ENCODE measurements at places on chromosomes 3 and 15.

GRCh38 chr15:101126618-101127505 lies 125.0 kb downstream of the CHSY1 start:
- no peak for DNase-seq

DNA sequence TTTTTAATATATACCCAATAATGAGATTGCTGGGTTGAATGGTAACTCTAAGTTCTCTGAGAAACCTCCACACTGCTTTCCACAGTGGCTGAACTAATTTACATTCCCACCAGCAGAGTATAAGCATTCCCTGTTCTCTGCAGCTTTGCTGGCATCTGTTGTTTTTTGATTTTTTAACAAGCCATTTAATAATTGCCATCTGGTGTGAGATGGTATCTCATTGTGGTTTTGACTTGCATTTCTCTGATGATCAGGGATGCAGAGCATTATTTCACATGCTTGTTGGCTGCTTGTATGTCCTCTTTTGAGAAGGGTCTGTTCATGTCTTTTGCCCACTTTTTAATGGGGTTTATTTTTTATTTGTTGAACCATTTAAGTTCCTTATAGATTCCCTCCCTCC lies 75.0 kb upstream of the EPHB3 start:
- DNase-seq = no peak

GRCh38 chr3:101676765-101677435 lies at the start of gene ZBTB11:
Gene ZBTB11, minus strand, starts transcription at chr3:101677132. Its CDS starts 218 bp downstream, at chr3:101676914.
- DNase-seq = peak; percentile 99

GRCh38 chr3:30750967-30751366 lies 143.5 kb downstream of the GADL1 start:
- no peak for DNase-seq

DNA sequence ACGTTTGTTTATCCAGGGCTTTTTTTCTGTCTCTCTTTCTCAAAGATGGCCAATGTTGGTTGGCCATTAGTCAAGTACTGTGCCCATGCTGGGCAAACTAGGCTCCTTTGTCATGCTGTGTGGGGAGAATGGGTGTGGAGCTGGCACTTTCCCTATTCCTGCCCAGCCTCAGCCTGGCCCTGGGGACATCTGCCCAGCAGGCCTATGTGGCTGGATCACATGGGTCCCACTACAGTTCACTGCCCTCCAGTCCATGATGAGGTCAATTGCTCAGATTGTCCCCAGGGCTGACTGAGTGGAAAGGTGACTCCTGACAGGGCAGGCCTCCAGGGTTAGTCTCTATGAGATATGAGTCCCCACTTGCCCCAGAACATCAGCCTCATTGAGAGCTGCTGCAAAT lies 54.4 kb upstream of the HERC1 start:
- DNase-seq = no peak

- DNase-seq = no peak
Measured at GRCh38 chr3:8020047-8020841, 481.4 kb upstream of the LMCD1 start.

DNA sequence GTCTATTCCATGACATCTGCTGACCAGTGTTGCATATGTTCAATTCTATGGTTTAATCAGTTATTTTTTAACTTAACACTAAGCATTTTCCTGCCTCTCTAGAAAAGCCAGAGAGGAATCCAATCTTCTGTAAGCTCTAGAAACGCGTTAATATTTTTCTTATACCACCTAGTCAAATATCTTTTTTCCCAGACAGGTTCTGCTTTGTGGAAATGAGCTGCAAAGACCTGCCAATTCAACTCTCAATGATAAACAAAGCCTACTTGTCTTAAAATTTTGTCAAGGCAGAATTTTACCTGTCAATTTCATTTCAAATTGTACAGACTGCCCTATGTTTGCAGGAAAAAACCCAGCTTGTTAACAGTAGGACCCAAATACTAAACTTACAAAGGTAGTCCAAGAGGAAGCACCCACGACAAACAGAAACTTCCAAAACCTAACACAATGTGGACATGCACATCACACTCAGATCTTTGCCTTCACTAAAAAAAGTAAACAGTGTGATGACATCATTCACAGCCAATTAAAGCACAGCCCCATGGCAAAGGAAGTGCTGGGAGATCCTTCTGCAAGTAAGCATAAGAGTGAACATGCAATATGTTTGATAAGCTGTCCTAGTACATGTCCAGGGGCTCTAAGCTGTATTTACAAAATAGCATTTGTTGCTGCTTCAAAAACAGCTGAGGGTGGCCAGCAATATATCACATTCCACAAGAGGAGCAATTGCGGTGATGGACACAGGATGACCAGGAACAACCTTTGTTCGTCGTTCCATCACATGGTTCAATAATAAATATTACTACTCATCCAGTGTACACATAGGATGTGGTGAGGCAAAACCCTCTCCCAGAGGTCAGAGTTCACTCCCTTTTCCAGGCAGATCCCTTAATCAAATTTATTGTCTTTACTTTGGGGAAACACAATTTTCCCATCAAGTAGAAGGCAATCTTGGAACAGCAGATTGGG lies 139.4 kb upstream of the TSC22D2 start:
- DNase-seq = no peak

GRCh38 chr15:76196269-76197231 lies 114.7 kb downstream of the ETFA start:
- DNase-seq = no peak

GRCh38 chr3:21533002-21533401 lies 218.0 kb downstream of the ZNF385D start:
- no peak for DNase-seq

DNA sequence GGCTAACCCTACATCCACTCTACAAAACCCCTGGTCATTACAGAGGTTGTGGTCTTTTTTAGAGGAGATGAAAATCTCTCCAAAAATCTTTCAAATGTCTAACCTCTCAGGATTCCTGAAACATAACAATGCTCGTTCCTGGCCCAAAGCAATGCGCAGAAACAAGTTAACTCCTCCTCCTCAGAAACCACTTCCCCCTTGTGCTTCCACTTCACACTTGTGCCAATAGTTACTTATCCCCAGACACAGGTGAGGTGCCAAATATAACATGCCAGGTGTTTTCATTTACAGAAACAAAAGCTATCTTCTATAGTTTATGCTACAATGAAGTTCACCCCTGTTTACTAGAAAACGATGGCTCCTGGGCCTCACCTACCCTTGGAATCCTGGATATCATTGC lies 6.2 kb downstream of the NDUFAF1 start:
- no peak for DNase-seq

GRCh38 chr3:147756476-147756875 lies 347.3 kb downstream of the ZIC1 start:
- no peak for DNase-seq

- DNase-seq = no peak
Measured at GRCh38 chr3:136929977-136930670, 27.7 kb upstream of the IL20RB start.

DNA sequence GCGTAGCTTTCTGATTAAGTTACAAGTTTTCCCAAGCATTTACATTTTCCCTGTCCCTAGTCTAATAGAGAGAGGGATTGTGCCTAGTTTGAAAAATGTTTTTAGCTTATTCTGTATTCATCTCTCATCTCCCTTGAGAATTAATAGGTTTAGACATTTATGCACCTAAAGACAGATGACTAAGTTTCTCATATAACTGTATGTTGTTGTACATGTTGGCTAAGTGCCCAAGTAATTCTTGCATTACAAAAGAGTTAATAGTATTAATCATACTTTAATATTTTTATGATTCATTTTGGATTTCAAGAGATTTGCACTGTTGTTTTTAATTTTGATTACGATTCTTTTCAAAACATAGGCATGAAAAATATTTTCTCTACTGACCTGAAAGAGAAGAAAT lies 109.0 kb upstream of the TBL1XR1 start:
- DNase-seq = no peak

DNA sequence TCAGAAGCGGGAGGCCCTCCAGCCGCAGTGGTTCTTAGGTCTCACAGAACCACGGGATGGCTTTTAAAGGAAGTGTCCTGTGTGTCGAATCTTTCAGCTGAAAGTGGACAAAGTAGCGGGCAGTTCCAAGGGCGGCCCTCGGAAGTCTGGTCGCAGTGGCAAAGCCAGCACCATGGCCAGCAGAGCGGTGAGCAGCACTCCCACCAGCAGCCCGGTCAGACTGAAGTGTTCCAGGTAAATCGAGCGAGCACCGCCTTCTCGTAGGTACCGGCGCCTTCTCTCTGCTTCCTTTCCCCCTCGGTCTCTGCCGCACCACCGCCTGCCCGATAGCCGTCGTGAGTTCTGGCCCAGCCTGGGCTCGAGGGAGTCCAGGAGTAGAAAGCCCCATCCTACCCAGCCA lies 103.6 kb upstream of the ABHD17C start:
- no peak for DNase-seq

- DNase-seq = no peak
Measured at GRCh38 chr3:12752809-12753208, 6.2 kb downstream of the TMEM40 start.

GRCh38 chr3:145055375-145056076 lies 1083.9 kb downstream of the DIPK2A start:
- DNase-seq = no peak

- no peak for DNase-seq
Measured at GRCh38 chr3:169630852-169631251, 32.7 kb downstream of the MECOM start.

GRCh38 chr3:75059120-75059519 lies 444.7 kb upstream of the CNTN3 start:
- DNase-seq = no peak

DNA sequence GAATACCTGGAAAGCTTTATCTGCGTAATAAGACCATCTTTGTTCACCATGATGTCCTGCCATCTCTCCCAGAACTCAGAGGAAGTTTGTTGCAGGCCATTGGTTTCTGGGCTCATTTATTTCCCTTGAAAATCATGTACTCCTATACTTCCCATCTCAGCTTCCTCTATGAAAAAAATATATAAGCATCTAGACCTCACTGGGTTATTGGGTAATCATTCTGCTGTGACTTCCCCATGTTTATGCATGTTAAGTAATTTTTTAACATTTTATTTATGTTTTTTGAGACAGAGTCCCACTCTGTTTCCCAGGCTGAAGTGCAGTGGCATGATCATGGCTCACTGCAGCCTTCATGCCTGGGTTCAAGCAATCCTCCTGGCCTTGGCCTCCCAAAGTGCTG lies 184.5 kb downstream of the ZPLD1 start:
- DNase-seq = no peak

- no peak for DNase-seq
Measured at GRCh38 chr3:71958533-71958932, 173.6 kb upstream of the PROK2 start.

- DNase-seq = no peak
Measured at GRCh38 chr15:51751697-51752683, 593 bp downstream of the TMOD2 start.

GRCh38 chr3:55202326-55202725 lies 274.5 kb upstream of the LRTM1 start:
- no peak for DNase-seq

- no peak for DNase-seq
Measured at GRCh38 chr3:13132731-13133410, 59.6 kb upstream of the IQSEC1 start.

DNA sequence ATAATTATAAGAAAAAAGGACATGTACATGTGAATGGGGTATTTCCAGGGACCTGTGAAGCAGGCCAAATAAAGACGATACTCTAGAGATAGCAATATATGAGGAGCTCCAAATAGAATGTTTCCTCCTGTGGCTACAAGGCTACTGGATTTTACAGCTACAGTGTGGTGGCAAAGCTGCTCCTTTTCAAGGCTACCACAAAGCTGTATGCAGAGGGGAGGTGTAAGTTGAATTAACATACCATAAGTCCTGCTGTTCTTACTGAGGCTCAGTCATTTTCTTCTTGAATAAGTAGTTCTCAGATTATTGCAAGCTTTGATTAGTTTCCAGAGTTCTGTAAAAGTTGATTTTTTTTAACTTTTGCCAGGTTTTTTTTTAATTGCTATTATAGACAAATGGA lies 1184.6 kb upstream of the EPHA6 start:
- DNase-seq = no peak

DNA sequence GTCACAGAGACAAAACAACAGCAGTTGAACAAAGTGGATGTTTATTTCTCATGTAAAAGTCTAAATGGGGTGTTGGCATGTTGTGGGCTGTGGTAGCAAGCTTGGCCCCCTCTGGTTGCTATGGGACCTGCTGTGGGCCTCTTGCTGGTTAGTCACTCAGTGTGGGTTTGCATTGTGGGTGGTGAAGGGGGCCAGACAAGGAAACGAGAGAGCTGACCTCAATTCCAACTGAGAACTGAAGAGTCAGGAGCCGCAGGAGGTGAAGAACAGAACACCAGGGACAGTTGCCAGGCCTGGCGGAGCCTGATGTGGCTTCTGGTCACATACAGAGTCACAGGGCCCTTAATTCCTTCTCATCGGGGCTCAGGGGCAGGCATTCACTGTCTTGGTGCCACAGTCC lies 1.9 kb upstream of the ADPGK start:
- peak; percentile 18 for DNase-seq

GRCh38 chr3:121956363-121956762 lies 62.2 kb downstream of the SLC15A2 start:
- DNase-seq = no peak

- no peak for DNase-seq
Measured at GRCh38 chr15:29480949-29481348, 211.3 kb upstream of the NSMCE3 start.

DNA sequence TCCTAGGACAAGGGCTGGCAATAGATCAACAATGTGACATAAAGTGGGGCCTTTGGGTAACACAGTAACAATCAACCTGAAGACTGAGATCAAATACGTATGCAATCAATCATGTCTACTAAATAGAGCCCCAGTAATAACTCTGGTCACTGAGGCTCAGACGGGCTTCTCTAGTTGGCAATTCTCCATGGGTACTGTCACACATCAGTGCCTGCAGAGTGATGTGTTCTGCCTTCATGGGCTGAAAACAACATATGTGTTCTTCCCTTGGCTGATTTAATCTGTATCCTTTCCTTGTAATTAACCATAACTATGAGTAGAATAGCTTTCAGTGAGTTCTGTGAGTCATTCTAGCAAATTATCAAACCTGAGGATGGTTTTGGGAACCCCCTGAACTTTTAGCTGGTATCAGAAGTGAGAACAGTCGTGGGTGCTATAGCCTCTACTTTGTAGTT lies 113.6 kb downstream of the TMCO5A start:
- DNase-seq = no peak

DNA sequence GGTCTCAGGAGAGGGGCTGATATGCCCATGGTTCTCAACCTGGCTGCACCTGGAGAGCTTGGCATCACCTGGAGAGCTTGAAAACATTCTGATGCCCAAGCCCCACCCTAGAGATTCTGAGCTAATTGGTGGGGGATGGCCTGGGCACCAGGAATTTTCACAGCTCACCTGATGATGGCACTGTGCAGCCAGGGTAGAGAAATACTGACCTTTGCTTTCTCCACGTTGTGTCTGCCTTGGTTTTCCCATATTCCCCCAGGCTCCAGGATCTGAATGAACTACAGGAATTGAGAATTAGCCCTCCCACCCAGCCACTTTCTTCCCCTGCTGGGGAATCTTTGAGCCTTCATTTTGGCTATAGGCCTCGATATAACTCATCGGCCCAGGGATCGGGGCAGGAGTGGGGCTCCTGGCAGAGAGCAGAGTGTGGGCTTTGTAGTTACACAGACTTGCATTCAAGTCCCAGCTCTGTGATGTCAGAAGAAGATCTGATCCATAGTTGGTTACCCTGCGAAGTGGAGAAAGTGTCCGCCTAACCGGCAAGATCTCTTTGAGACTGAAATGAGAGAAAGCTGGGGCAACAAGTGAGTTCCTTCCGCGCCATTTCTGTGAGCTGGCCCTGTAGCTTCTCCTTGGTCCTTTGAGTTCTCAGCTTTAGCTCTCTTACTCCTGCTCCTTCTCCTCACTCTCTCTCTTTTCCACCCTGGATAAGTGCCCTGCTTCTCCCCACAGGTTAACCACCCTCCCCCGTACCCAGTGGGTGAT lies 33.1 kb upstream of the UBE2Q2 start:
- DNase-seq = no peak
